ENCODE measurements at places on chromosomes 6 and 20.

- no peak for DNase-seq
Measured at GRCh38 chr6:41571021-41571780, 25.0 kb downstream of the FOXP4 start.

DNA sequence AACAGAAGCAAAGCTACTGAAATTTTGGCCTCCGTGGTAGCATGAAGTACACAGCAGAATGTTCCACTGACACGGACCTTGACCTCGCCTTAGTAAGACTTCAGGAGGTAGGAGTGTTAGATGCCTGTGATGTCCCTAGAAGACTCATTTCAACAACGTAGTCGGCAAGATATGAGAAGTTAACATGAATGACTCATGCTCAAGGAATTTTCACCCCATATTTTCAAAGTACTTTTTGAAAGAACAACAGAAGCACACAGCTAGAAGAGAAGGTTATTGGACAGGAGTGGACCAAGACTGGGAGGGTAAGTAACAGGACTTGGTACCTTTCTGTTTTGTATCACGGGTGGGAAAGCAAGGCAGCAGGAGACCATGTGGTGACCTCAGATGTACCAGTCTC is 78.0 kb downstream of the DZANK1 start:
- no peak for DNase-seq

DNA sequence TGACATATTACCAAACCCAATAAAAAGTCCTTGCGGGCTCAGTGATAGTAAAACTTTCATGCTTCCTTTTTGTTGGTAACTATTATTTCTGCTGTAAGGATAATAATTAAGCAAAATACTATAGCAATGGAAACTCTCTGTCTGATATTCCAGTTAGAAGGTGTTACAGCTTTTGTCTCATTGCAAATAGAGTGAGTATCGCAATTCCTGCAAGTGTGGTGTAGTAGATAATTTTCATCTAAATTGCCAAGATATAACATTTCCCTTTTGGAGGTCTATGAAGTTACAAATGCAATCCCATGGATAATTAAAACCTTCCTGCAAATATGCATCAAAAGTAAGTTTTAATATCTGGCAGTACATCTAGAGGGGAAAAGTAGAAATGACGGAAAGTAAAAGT is 88.7 kb upstream of the CD93 start:
- DNase-seq, result no peak

GRCh38 chr20:57312138-57312537 is 17.5 kb upstream of the SPO11 start:
- no peak for DNase-seq

GRCh38 chr20:9375221-9375681 is 139.1 kb upstream of the LAMP5 start:
- no peak for DNase-seq

GRCh38 chr6:73081955-73082354 is 143.3 kb downstream of the KHDC1L start:
- DNase-seq, result no peak

DNA sequence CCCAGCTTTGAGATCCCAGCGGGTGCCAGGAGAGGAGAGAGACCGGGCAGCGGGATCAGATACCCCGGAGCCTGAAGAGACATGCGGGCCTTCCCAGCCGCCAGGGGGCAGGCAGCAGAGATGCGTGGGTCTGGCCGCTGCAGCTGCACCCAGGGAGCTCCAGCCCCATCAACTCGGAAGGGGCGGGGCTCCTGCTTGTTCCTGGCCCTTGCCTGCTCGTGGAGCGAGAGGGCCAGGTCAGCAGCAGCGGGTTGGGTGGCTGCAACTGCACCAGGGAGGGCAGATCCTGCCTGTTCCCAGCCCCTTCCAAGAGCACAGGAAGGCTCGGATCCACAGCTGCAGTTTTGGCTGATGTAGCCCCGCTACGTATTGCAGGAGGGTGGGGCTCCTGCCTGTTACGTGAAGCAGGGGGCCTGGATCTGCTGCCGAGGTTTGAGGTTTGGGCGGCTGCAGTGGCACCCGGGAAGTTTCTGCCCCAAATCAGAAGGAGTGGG is 532.8 kb downstream of the RFPL4B start:
- DNase-seq, result no peak

GRCh38 chr6:168369786-168370185 is 50.2 kb upstream of the DACT2 start:
- no peak for DNase-seq

DNA sequence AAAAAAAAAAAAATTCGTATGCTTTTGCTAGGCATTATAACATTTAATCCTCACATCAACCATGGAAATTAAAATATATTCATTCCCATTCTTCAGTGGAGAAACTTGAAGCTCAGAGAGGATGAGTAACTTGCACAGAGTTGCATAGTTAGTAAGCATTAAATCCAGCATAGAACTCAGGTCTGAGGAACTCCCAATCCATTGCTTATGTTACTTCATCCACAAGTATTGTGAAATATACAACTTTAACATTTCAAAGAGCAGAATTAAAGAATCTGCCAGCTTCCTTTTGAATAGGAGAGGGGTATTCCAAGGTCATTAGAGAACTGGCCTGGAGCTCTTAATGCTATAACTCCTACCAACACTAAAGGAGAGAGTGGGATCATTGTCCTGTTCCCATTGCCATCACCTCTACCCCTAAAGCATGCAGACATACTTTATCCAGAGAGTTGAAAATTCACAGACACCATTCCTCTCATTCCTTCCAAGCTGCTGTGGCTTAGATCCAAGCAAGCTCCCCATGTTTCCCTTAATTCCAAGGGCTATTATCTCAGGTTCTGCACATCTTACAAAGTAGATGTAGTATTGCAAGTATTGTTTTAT is 91.9 kb downstream of the FLRT3 start:
- no peak for DNase-seq

GRCh38 chr20:6588296-6588695 is 179.2 kb upstream of the BMP2 start:
- DNase-seq, result no peak

DNA sequence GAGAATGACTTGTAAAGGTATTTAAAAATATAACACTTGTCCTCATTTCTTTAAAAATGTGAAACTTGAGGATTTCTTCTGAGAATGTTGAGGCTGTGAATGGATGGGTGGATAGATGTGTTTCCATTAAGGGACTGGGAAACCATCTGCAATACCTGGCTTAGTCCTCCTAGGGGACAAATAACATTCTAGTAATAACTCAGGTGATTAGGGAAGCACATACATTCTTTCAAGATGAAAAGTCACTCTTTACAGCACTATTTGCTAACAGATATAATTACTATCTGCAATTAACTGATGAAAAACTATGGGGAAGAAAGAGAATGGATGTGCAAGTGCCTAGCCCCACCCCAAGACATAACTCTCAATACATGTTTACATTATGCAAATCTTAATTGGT is 542.3 kb downstream of the CD83 start:
- DNase-seq, result no peak

DNA sequence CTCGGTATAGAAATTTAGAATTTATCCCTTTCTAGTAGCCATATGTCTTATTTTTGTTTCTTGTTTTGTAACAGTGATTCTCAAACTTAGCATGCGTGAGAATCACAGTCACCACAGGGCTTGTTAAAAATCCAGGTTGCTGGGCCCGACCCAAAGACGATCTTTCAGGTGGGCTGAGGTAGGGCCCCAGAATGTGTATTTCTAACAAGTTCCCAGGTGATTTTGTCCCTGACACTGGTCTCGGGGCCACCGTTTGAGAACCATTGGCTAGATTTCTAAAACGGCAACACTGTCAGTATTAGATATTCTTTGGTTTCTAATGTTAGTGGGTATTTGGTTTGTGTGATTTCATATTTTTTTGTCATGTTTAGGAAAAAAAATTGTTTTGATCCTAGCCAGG is 9.9 kb downstream of the PFDN4 start:
- no peak for DNase-seq

DNA sequence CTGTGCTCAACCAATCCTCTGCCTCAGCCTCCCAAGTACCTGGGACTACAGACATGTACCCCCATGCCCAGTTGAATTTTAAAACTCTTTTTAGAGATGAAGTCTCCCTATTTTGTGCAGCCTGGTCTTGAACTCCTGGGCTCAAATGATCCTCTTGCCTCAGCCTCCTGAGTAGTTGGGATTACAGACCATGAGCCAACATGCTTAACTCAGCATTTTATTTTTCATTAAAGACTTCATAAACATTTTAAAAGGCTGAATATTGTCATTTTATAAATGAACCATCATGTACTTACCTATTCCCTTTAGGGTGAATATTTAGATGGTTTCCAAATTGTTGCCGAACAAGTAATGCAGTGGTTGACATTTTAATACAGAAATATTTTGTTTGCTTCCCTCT is 16.5 kb upstream of the IFNGR1 start:
- no peak for DNase-seq

- DNase-seq, result no peak
Measured at GRCh38 chr6:134079406-134079921, 27.0 kb upstream of the SLC2A12 start.

- DNase-seq, result no peak
Measured at GRCh38 chr6:86217906-86218305, 575.2 kb upstream of the SYNCRIP start.

DNA sequence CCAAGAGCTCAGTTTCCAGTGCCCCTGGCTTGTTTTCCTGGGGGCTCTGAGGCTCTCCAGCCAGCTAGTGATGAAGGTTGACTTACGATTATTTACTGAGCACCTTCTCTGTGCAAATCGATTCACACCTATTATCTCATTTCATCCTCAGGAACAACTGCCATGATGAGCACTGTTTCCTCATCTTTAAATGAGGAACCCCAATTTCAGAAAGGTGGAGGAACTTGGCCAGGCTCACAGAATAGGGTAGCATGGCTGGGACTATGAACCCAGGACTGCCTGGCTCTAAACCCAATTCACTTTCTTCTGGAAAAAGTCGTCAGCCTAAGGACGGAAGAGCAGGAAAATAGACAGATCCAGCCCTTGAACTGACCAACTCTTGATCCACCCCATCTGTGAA is 3.5 kb upstream of the BPI start:
- no peak for DNase-seq

GRCh38 chr20:9439806-9440205 is 74.6 kb upstream of the LAMP5 start:
- DNase-seq, result no peak

DNA sequence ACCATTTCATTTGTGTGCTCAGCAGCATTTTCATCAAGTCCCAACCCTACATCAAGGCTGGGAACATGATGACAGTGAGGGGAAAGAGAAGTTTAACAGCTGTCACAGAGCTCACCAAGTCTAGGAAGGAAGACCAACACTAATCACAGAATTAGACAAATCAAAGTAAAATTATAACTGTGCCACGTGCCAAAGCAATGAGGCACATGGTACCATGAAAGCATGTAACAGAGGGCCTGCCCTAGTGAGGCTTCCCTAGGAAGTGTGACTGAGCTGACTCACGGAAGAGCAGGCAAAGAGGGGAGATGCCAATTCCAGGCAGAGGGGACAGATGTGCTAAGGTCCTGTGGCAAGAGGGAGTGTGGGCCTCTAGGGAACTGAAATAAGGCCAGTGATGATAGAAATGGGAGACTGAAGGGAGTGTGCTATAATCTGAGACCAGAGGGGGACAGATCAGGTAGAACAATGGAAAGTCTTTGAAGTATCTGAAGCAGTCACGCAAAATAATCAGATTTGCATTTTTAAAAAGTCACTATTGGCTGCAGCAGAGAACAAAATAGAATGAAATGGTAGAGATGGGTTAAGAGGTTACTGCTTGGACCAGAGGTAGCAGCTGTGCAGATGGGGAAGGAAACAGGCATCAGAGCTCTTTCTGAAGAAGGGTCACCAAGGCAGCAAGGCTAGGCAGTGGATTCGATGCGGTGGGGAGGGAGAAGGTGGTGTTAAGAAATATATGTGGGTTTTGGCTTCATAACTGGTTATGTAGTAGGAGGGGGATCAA is 86.8 kb downstream of the GPR6 start:
- DNase-seq, result no peak

DNA sequence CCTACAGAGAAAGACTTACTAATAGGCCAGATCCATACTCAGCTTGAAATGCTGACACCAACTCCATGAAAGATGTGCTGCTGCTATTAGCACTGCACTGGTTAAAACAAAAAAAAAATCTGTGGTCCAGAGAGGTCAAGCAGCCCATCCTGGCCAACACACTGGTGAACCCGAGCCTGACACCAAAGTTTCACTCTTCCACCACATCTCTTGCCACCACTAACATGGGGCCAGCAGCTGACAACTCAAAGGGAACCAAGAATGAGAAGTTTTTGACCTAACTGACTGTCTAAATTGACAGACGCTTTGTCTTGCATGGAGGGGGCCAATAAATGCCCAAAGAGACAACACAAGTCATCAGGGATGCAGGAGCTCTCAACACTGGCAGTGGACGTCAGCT is 5.4 kb downstream of the CLIC5 start:
- DNase-seq, result no peak
